ENCODE measurements at places on chromosomes 3 and 15.

DNA sequence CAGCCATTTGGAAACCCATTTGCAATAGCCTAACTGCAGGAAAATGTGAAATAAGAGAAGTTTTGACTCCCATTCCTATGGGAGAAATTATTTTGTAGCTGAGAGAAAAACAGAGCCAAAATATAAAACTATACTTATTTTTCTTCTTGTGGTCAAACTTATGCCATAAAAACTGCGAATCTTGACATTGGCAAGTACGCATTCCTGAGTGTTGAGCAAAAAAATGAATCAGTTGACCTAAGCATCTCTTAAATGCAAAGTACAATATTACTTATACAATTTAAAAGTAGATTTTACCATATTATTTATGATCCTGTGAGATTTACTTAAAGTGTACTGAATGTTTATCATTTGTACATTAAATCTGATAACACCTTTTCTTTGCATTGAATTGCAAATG, 50.1 kb upstream of the CMC1 start:
- no peak for DNase-seq

DNA sequence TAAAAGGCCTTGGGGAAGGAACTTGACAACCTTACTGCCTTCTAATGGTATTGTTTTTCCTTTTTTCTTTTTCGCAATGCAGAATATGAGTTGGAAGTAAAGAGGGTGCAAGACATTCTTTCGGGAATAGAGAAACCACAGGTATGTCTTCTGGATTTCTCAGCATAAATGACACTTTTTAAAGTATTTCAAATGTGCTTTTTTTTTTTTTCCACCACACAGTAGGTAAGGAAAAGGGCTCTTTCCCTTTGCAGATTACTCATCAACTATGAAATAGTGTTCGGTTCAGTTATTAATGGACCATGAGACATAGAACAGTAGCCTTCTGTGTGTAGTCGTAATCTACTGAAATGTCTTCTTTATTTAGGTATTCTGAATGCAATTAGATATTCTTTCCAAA, 162.4 kb downstream of the GHSR start:
- DNase-seq = no peak

- peak; percentile 90 for DNase-seq
Measured at GRCh38 chr3:69791919-69792399, 52.7 kb downstream of the MITF start.

DNA sequence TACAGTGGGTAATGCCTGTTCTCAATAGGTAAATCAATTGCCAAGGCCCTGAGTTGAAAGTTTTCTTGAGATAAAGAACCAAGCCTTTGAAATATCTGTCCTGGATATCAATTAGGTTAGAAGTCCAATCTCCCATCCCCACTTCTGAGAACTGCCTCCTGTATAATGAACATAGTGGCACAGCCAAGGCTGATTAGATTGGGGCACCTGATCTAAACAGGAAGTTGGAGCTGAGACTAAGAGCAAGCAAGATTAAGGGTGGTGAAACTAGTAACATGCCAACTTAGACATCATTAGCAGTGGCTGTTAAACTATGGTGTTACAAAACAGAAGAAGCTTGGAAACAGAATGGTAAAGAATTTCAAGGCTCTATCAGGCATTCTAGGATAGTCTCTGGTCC, 137.7 kb upstream of the TMEM108 start:
- peak; percentile 61 for DNase-seq

GRCh38 chr3:174325171-174325570, 534.0 kb upstream of the NAALADL2 start:
- no peak for DNase-seq

DNA sequence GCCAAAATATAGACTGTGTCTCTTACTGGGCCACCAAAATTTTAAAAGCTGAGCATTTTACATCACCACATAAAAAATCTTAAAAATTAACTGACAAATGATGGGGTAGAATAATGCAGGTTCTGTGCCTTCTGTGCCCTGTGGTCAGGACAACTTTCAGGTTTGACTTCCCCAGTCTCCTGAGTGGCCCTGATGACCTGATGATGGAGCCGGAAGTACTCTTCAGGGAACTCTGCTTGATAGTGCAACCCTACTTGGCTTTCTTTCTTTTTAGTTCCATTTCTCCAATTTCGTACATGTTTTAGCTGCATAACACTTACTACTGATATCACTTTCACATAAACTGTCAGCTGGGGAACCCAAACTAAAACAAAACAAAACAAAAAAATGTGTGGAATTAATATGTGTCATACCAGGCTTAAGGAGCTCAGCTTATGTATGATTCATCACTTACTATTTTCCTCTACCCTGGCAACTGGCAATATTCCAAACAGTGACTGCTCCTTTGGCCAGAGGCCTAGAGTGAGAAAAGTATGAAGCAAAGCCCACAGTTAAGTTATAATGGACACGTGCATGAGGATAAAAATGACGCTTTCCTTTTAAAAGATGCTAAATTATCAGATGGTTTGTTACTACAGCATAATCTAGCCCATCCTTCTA, 194.3 kb downstream of the BCHE start:
- DNase-seq = peak; percentile 4

GRCh38 chr3:12768579-12769527, 9.8 kb upstream of the TMEM40 start:
- DNase-seq = no peak

All from hematopoietic multipotent progenitor cell treated with erythropoietin and hydrocortisone succinate and interleukin-3 and kit ligand, for 4 days (in vitro differentiated cells).